ENCODE measurements at places on chromosomes 16 and 17.

DNA sequence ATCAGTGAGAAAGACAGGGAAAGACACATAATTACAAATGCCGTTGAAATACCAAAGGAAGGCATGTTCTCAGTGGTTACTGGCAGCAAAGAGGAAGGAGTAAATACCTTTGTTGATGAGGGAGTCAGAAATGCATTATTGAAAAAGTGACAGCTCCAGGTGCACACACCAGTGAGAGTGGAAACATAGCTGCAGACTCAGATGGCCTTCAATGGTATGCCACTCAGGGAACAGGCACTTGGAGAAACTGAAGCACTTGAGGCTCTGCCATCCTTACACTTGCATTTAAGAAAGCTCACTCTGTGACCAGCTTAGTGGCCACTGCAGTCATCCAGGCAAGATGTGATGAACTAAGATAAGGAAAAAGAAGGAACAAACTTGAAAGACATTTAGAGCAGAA lies 29.9 kb downstream of the NOG start:
- no peak for DNase-seq

GRCh38 chr16:50367777-50368409 lies 895 bp downstream of the BRD7 start:
- no peak for DNase-seq

GRCh38 chr16:15427648-15428239 lies 6.6 kb upstream of the BMERB1 start:
- DNase-seq: peak; percentile 35

- no peak for DNase-seq
Measured at GRCh38 chr16:73049511-73049910, 1.6 kb upstream of the ZFHX3 start.

- DNase-seq: no peak
Measured at GRCh38 chr16:588639-588888, 1.3 kb upstream of the RAB40C start.

- DNase-seq: no peak
Measured at GRCh38 chr17:27217631-27218030, 76.3 kb upstream of the WSB1 start.

- no peak for DNase-seq
Measured at GRCh38 chr17:35189291-35189690, 4.9 kb downstream of the SLC35G3 start.

- no peak for DNase-seq
Measured at GRCh38 chr17:66330646-66331037, 28.2 kb downstream of the PRKCA start.

- DNase-seq: no peak
Measured at GRCh38 chr16:31477220-31478216, 5.4 kb upstream of the SLC5A2 start.

DNA sequence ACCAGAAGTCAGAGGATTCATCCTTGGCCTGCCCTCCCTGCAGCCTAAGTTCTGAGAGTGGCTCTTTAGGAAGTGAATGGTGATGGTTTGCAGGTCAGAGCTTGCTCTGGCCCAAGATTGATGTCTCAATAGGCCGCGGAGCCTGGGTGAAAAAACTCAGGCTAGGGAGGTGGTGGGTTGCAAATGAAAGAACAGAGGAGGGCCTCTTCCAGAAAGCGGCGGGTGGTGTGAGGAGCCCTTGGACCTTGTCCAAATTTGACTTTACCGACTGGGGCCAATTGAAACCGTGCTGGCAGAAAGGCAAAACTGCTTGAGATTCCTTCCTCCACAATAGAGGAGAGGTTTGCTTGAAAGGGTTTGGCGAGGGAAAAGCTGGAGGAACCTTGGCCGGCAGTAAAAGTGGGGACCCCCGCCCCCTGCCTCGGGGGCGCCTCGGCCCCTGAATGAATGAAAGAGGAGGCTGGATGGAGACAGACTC lies 331.3 kb downstream of the SEC14L1 start:
- no peak for DNase-seq

GRCh38 chr16:598823-599739 lies 9.2 kb downstream of the RAB40C start:
- no peak for DNase-seq

DNA sequence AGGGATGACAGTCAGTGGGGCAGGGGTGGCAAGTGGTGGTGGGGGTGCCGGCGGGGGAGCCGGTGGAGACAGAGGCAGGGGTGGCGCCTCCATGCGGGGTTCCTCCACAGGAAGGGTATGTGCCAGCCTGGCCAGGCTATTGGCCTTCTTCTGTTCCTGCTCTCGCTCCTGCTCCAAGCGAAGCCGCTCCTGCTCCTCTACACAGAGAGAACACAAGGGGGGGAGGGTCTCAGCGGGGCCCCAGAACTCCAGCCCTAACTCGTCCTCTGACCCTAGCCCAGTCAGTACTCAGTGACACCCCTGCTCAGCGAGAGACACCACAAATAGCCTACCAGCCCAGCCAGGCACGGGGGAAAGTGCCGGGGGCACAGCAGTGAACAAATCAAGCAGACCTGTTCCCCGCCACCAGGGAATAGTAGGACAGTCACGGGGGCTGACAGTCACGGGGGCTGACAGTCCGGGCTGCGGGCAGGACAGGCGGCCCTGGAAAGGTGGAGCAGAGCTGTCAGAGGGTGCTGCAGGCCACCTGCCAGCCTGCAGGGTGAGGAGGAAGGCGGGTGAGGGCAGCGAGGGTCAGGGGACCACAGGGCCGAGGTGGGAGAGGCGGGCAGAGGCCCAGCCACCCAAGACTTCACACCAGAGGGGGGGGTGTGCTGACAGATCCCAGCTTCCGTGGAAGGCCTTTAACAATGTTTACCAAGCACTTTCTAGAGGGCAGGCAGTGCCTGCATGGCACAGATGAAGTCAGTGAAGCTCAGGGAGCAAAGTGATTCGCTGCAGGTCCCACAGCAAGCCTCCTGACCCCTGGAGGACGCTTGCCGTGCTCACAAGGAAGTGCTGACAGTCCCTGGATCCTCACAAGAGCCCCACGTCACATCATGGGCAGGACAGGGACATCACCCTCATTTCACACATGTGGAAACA lies 5.3 kb downstream of the MNT start:
- DNase-seq: no peak

GRCh38 chr16:19330841-19331397 lies 45.4 kb downstream of the CLEC19A start:
- no peak for DNase-seq

DNA sequence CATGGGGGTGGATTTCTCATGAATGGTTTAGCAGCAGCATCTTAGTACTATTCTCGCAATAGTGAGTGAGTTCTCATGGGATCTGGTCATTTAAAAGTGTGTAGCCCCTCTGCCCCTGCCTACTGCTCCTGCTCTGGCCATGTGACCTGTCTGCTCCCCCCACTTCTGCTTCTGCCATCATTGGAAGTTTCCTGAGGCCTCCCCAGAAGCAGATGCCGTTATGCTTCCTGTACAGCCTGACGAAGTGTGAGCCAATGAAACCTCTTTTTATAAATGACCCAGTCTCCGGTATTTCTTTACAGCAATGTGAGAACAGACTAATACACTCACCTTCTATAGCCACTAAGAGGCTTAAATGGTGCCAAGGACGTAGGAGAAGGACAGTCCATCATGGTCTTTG lies 51.5 kb downstream of the NOL11 start:
- no peak for DNase-seq

All from activated CD8-positive, alpha-beta memory T cell treated with anti-CD3 and anti-CD28 coated beads for 1 hour (primary cell).